ENCODE measurements at places on chromosomes 13 and 19.

DNA sequence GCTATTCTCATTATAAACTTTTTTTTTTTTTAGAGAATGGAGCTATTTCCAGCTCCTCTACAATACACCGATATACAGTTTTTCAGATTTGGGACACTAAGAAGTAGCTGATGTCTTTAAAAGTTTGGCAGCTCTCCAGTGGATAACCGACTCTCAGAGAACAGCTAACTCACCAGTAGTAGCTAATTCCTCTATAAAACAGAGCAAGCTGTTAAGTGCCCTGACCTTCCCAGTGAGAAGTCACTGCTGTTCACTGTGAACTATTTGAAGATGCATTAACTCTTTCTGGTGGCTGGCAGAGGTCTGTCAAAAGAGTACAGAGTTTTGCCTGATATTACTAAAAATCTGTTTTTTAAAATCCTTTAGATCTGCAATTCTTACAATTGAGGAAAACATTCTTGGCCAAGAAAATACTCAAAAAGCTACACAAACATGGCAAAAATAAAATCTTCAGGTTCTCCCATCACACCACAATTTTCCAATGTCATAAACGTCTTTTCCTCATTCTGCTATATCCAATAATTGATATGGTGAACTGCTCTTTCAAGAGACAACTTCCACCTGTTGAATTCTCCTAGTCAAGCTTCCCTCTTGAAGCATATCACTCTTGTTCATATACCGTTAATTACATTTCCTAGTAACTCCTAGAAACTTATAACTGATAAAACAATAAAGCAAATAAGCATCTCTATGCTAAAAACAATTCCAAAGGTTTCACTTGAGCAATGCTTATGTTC is 44.2 kb downstream of the TBC1D4 start:
- DNase-seq, result no peak

GRCh38 chr19:32023564-32023832 is 321.9 kb upstream of the ZNF507 start:
- DNase-seq, result no peak

- DNase-seq, result peak; percentile 60
Observed at GRCh38 chr19:50147462-50148423, 15.3 kb downstream of the IZUMO2 start.

GRCh38 chr19:38193445-38193844 is 30.6 kb downstream of the DPF1 start:
- no peak for DNase-seq

- no peak for DNase-seq
Observed at GRCh38 chr13:113865427-113865826, 1.6 kb upstream of the GAS6 start.

DNA sequence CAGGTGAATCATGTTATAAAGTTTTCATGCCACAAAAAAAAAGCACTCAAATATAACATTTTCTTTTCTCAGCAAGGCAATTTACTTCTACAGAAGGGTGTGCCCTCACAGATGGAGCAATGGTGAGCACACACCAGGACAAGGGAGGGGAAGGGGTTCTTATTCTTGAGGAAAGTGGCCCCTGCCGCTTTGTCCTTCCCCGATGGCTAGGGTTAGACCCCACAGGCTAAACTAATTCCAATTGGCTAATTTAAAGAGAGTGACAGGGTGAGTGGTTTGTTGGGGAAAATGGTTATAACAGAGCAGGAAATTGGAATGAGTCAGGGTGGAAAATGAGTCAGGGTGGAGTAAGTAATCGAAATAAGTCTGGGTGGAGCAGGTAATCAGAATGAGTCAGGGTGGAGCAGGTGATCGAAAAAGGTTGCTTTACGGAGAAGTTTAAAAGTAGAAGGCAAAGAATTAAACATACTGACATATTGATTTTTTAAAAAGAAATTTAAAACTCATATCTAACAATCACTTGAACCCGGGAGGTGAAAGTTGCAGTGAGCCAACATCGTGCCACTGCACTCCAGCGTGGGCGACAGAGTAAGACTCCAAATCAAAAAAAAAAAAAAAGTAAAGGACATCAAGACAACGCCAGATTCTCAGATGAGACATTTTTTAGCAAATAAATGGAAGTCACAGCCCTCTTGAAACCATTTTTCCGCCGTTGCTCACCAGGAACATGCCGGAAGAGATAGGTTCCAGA is 813 bp downstream of the ZNF562 start:
- peak; percentile 33 for DNase-seq

DNA sequence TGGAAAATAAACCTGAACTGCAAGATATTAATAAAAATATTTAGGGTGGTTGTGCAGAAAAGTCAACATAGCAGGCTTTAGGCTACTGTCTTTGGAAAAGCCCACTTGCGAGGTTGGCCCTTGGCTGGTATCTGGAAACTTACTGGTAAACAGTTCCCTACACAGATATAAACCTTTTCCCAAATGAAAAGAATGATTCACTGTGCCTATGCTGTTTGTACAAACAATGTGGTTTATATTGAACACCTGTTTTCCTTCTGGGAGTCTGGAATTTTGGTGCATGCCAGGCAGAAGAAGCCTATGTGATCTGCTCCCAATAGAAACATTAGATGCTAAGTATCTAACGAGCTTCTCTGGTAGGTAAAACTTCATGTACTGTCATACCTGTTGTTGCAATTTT is 29.7 kb upstream of the SOHLH2 start:
- DNase-seq, result no peak

DNA sequence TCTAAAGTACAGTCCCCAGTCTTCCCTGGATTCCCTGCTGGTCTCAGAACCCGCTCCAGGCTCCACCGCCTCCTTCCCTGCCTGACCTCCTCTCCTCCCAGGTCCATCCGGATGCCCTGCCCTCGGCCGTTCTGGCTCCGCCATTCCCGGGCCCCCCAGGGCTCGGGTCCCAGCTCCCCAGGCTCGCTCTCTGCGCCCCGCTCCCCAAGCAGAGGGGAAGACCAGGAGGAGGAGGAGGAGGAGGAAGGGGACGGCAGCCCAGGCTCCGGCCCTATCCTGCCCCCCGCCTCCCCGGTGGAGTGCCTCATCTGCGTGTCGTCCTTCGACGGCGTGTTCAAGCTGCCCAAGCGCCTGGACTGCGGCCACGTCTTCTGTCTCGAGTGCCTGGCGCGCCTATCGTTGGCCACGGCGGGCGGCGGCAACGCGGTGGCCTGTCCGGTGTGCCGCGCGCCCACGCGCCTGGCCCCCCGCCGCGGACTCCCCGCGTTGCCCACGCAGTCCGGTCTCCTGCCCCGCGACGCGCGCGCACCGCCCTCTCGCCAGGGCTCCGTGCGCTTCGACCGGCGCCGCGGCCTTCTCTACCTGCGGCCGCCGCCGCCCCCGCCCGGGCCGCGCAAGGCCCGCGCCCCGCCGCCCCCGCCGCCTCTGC is 647 bp downstream of the RNF225 start:
- DNase-seq, result no peak

- no peak for DNase-seq
Observed at GRCh38 chr19:29006057-29006735, 206.8 kb downstream of the UQCRFS1 start.

GRCh38 chr13:76884186-76884906 is 1.9 kb downstream of the KCTD12 start:
- DNase-seq, result no peak

- DNase-seq, result no peak
Observed at GRCh38 chr13:93535251-93535650, 308.6 kb downstream of the GPC6 start.

- no peak for DNase-seq
Observed at GRCh38 chr13:108188260-108188659, 27.1 kb downstream of the LIG4 start.

DNA sequence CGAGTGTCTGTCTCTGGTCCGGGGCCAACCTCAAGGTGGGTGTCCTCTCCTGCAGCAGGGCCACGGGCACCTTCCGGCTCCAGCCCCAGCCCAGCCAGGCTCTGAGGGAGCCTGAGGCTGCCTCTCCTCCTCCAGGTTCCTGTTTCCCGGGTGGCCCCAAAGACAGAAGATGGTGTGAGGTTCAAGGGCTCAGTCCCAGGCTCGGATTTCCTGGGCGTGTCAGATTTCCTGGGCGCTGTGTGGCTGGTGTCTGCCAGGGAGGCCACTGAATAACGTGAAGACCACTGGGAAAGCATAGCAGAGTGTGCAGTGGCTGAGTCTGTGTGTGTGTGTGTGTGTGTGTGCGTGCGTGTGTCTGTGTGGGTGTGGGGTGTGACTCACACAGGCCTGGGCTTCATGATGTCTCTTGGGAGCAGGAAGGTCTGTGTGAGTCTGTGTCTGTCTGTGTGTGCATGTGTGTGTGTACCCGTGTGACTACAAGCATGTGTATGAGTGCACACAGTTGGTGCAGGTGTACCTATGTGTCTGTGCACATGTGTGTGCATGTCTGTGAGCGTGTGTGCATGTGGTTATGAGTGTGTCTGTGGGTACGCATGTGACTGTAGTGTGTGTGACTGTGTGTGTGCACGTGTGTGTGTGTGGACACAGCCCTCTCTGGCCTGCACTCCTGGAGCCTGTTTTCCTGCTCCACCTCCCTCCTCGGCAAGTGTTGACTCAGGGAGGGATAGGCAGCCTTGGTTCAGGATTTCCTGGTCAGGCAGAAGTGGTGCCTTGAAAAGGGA is 28.3 kb downstream of the CEBPA start:
- DNase-seq, result peak; percentile 26

GRCh38 chr19:2290441-2291184 is 8.6 kb upstream of the PEAK3 start:
- DNase-seq, result no peak

DNA sequence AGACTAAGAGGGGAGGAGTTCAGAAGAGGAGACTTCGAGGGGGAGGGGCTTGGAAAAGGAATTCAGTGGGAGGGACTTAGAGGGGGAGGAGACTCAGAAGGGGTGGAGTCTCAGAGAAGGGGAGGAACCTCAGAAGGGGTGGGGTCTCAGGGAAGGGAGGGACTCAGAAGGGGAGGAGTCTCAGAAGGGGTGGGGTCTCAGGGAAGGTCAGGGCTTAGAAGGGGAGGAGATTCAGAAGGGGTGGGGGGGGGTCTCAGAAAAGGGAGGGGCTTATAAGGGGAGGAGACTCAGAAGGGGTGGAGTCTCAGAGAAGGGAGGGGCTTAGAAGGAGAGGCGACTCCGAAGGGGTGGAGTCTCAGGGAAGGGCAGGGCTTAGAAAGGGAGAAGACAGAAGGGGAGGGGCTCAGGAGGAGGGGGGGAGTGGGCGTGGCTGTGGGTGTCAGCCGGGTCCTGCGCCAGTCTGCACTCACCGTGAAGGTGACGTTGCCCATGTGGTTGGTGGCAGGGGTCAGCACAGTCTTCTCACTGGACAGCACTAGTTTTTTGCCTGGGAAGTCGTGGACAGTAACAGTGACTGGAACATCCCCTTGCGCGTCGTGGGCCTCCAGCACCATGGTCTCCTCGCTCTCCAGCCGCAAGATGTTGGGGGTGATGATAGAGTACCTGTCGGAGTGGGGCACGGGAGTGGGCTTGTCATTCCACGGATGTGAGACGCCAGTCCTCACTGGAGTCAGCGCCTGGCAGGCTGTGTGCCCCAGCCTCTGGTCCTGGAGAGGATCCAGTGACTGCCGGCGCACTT is 1.5 kb downstream of the C3 start:
- DNase-seq, result peak; percentile 32

- DNase-seq, result no peak
Observed at GRCh38 chr13:53200075-53200474, 171.5 kb downstream of the OLFM4 start.

DNA sequence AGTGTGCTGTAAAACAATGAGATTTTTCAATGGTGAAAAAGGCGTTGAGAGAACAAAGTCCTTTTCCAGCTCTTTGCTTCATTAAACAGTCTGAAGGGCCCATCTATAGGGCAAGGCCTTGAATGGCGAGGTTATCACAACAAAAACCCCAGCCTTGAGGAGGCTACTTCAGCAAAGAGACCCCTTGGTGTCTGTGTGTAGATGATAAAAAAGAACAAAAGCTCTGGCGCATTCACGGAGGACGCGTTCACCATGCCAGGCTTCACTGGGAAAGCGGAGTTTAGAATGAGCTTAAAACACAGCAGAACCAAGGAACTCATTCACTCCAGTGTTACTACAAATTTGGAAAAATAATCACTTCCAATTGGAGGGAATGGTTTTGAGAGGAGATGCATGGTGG is 530.0 kb upstream of the ARGLU1 start:
- no peak for DNase-seq

DNA sequence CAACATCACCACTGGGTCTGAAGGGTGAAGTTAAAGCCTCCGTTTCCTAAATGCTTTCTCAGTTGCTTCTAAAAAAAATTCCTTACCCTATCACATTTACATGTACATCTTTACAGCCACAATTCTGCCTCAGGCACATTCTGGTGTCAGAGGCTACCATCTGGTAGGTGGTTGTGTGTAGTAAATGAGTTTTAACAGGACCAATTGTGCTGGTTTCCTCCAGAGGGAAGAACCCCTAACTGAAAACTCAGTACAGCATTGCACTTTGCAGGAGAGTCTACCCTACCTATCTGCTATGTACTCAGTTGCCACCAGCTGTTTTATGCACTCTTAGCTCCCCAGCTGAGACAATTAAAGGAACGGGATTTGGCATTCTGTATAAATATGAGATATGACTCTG is 1576.5 kb downstream of the PCDH9 start:
- no peak for DNase-seq

GRCh38 chr13:101626925-101627555 is 174.6 kb downstream of the ITGBL1 start:
- peak; percentile 14 for DNase-seq

GRCh38 chr13:49831455-49831854 is 39.0 kb upstream of the KPNA3 start:
- DNase-seq, result no peak

- no peak for DNase-seq
Observed at GRCh38 chr13:40170091-40170490, 496.4 kb downstream of the FOXO1 start.

GRCh38 chr19:42281827-42282762 is 13.0 kb downstream of the CIC start:
- DNase-seq, result no peak

DNA sequence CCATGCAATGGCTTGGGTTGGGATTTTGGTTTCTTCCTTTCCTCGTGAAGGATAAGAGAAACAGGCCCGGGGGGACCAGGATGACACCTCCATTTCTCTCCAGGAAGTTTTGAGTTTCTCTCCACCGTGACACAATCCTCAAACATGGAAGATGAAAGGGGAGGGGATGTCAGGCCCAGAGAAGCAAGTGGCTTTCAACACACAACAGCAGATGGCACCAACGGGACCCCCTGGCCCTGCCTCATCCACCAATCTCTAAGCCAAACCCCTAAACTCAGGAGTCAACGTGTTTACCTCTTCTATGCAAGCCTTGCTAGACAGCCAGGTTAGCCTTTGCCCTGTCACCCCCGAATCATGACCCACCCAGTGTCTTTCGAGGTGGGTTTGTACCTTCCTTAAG is 24.1 kb downstream of the SPC24 start:
- no peak for DNase-seq
